ENCODE measurements at places on chromosomes 12 and 14.

DNA sequence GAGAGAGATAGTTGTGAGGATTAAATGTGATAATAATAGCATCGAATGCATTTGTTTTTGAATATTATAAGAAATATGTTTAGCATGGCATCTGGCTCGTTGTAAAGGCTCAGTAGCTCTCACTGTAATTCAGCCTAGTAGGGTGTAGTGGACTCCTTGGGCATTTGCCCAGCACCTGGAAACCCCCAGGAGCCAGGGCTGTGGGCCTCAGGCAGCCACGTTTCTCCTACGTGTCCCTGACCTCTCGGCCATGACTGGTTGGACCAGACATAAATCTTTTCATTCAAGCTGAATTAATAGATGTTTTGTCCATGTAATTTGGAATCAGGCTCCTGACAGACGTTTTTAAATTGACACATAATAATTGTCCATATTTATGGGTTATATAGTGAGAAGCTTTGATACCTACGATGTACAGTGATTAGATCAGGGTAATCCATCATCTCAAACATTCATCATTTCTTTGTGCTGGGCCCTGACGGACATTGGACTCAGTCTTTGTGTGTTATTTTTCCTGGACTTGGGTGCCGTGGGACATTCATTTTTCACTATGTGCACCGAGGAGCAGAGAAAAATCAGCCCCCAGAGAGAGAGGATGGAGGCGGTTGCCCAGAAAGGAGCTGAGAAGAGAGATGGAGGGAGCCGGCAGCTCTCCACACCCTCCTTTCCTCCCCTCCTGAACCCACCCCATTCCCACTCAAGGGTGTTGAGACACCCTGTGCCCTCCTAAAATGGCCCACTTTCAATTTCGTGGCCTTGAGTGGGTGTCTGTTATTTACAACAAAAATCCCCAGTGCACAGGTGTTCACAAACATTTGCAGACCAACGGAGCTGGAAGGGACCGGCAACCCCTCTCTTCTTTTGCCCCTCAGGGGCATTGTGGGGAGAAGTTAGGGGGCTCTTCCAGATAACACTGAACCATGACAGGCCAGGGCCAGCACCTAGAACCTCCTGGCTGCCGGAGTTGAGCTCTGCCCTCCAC is 296.4 kb downstream of the DPF3 start:
- no peak for DNase-seq

GRCh38 chr12:41992692-41993215 is 151.9 kb downstream of the GXYLT1 start:
- no peak for DNase-seq

DNA sequence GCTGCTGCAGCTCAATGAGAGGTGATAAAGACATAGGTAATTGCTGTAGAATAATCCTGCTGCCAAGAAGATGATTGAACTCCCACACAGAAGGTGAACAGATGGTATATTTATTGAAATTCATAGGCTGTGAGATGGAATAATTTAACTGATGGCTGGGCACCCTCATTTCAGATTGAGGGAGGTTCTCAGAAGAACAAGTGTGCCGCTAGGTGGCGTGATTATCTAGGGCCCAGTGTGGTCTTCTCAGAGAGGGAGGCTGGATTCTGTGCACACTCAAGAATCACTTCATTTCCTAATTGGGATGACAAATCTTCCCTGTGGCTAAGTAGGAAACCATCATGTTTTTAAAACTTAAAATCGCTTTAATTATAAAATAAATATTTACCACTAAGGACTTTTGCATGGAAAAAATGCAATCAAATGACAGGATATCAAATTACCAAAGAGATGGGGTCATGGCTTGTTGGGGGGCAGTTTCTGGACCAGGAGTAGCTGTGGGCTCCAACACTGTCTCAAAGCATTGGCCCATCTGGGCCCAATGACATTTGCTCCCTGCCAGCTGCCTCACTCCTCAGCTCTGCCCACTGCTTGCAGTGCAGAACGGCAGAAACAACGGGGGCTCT is 132.3 kb downstream of the SNAPC1 start:
- DNase-seq = peak; percentile 70

DNA sequence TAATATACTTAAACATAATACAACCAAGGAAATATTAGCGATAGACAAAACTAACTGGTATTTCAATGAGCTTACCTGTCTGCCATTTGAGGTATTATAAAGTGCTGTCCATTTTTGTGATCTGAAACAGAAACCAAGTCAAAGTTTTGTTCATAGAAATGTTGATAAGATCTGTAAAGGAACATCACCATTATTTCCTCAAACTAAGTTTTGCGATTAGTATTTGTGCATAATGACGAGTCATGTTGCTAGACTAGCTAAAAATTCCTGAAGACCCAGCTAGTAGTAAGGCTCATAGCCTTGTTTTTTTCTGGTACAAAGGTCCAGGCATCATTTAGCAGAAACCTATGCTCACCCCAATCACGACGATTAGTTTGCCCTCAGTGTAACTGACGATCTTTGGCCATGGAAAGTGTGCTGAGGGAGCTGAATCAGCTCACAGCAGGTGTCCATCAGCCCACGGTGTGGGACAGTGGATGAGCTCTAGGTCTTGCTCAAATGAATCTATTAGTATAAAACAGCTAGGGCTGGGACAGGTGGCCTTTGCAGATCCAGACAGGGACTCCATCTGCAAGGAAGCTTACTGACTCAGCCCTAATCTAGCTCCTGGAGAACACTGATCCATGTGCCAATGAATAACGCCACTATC is 28.7 kb downstream of the GIT2 start:
- DNase-seq = no peak

DNA sequence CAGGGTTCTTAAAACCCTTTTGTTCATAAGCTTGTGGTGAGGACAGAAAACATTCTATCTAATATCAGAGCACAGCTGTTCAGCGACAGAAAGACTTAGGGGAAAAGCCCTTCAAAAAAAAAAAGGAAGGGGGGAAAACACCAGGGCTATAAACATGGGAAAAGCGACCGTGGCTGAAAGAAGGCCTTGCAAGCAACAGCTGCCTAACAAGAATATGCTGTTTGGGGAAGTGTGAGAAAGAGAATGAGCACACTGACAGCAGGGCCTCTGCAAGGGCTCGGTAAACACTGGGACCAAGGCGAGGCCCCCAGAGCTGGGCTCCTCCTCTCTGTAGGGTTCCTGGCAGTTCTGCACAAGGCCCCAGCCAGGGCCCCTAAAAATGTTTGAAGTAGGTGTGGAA is 27.4 kb upstream of the CCND2 start:
- no peak for DNase-seq

GRCh38 chr14:80415636-80416035 is 204.3 kb upstream of the DIO2 start:
- no peak for DNase-seq

- DNase-seq = no peak
These were observed 168.1 kb downstream of the SNAPC1 start for GRCh38 chr14:61930101-61930857.

DNA sequence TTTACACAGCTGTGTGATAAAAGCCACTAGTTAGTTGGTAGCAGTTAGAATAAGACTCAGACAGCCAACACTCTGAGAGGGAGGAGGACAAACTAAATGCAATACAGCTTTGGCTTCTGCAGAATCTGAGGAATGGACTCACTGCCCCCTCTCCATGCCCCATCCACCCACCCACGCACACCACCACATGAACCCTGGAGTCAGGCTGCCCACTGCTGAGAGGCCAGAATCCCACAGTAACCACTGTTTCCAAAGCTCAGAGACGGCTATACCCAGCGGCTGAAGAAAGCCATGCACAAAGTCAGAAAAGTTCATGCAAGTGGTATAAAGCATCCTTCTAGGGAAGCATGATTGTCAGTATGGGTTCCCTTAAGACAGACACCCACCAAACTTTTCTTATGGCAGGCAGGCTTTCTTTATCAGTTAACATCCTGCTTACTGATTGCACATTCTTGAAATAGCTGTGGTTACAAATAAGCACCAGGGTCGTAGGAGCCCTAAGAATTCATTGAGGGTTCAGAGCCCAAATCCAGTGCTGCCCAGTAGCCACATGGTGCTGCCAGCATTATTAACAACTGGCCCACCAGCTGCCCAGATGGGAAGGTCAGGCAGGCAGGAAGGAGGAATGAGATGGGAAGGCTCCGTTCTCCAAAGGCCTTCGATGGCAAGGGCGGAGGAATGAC is 61.5 kb downstream of the NT5DC3 start:
- DNase-seq = no peak

GRCh38 chr12:132053338-132054330 is 90.5 kb downstream of the DDX51 start:
- DNase-seq = no peak

DNA sequence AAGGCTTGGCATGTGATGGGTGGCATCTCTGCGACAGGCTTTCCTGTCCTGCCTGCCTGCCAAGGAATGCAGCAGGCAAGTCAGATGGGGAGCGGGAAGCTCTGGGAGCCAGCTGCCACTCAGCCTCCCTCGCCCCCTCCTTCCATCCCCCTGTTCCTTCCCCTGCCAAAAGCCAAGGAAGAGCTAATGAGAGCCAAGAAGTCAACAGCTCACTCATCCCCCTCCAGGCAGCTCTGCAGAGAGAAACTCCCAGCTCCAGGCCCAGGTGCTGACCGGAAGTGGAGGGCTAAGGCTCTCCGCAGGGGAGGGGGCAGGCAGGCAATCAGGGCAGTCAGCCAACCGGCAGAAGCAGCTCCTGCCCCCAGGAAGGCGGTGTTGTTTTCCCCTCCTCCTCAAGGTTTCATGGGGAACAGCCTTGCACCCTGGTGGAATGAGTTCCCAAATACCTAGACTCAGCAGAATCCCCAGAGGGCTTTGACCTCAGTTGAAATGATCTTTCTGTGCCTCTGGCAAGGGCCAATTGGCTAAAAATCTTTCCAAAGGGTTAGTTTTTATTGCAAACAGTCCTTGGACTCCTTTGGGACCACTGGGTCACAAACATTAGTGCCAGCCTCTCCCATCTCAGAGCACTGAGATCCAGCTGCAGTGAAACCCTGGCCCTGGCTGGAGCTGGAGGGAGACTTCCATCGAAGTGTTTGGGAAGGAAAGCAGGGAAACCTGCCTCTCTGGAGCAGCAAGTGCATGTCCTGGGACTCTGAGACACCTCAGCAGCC is 349.1 kb downstream of the DPF3 start:
- DNase-seq = no peak

GRCh38 chr12:101745481-101745880 is 6.2 kb upstream of the SYCP3 start:
- no peak for DNase-seq

- peak; percentile 73 for DNase-seq
These were observed at the start of gene LTB4R for GRCh38 chr14:24310646-24311604. LTB4R (plus strand) TSS chr14:24311502; CDS start chr14:24315652, 4,150 bp downstream.

DNA sequence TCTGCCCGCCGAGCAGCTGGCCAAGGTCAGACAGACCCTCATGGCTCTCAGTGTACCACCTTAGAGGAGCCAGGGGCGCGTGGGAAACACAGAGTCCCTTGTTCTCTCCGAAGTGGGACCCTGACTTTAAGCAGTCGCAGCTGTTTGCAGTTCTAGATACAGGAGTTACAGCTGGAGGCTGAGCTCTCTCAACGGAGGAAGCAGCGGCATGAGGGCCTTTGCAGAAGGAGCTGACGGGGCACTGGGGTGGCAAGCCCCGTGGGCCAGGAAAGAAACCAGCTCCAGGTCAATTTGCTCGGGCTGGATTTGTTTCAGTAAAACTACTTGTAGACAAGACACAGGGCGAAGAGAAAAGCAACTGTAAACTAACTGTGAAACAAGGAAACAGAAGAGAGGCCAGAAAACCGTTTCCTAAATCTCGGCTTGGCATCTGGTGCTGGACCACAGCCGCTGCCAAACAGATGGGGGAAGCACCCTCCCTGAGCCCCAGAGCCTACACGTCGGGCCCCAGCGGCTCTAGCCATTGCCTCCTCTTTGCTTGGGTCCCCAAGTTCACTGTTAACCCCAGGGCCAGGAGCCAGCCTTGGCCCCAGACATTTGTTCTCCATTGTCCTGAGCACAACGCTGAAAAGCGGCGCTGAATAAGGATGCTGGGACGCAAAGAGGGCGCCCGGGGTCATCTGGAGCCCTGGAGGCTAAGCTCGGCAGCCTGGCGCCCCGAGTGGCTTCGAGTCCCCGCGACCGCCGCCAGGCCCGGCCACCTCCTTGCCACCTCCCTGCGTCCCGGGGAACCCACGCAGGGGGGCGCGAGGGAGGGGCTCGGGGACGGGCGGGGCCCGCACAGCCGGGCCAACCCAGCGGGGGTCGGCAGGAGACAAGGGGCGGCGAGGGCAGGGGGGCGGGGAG is 914 bp upstream of the PACS2 start:
- DNase-seq = peak; percentile 38

DNA sequence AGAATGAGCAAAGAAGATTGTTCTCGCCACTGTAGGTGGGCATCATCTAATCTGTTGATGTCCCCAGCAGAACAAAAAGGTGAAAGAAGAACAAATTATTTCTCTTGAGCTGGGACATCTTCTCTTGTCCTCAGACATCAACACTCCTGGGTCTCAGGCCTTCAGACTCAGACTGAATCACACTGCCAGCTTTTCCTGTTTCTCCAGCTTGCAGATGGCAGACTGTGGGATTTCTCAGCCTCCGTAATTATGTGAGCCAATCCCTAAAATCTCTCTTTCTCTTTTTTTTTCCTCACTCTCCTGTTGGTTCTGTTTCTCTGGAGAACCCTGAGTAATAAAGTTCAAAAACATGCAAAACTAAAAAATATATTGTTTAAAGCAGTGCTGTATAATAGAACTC is 3.7 kb upstream of the TMPRSS12 start:
- no peak for DNase-seq

DNA sequence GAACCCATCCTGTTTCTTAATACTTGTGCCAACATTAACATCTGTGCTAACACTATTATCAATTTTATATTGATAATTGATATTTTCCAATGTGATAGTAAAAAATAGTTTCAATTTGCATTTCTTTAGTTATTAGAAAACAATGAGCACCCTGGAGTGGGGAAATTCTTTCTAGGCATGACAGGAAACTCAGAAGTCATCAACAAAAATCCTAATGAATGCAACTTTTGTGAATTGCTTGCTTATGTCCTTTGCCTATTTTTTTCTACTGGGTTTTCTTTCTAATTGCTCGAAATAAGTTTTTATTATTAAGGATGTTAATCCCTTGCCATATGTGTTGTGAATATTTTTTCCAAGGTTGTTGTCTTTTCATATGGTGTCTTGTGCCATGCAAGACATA is 18.1 kb upstream of the WDR20 start:
- DNase-seq = no peak

GRCh38 chr12:6093764-6094163 is 30.7 kb downstream of the VWF start:
- DNase-seq = no peak

GRCh38 chr12:105485321-105485910 is 154.9 kb downstream of the C12orf75 start:
- DNase-seq = no peak
